Activated effector memory CD4-positive, alpha-beta T cell treated with Interleukin-2 at 50 U/mL for 16 hours (primary cell): ENCODE measurements at places on chromosomes 7 and 10.

- DNase-seq: no peak
Measured at GRCh38 chr10:12819656-12820055, 181.9 kb downstream of the CCDC3 start.

GRCh38 chr10:77236700-77237099, 400.9 kb downstream of the KCNMA1 start:
- DNase-seq: no peak

- no peak for DNase-seq
Measured at GRCh38 chr10:111873041-111873440, 310.5 kb downstream of the GPAM start.

GRCh38 chr10:46283580-46284285, 3.1 kb upstream of the ANTXRL start:
- DNase-seq: no peak

DNA sequence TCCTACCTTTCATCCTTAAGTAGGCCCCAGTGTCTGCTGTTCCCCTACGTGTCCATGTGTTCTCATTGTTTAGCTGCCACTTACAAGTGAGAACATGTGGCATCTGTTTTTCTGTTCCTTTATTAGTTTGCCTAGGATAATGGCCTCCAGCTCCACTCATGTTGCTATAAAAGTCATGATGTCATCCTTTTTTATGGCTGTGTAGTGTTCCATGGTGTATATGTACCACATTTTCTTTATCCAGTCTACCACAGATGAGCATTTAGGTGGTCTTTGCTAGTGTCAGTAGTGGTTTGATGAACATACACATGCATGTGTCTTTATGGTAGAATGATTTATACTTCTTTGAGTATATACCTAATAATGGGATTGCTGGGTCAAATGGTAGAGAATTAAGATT, 146.2 kb upstream of the SLC26A5 start:
- DNase-seq: no peak

DNA sequence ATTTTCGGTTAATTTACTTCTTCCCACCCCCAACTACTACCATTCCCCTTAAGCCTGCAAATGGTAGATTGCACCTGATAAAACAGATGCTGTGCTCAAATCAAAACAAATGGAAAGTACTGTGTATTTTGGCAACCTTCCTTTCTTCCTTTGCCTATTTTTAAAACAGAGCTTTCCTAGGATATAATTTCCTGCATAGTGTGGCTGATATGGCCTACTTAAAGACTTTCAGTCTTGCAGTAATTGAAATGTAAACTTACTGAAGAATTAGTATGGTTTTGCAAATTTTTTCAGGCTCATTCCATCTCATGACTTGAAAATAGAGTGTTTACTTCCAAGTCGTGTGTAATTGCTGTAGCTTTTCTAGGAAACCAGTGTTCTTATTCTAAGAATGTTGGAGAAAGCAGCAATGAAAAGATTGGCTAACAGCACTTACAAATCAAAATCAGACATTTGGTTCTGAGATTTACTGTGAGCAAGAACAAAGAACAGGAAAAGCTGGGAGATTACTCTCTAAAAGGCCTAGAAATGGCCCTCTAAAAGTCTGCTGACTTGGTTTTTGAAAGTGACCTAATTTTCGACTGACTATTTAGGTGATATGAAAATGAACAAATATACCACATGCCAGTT, 52.0 kb downstream of the REEP3 start:
- no peak for DNase-seq

DNA sequence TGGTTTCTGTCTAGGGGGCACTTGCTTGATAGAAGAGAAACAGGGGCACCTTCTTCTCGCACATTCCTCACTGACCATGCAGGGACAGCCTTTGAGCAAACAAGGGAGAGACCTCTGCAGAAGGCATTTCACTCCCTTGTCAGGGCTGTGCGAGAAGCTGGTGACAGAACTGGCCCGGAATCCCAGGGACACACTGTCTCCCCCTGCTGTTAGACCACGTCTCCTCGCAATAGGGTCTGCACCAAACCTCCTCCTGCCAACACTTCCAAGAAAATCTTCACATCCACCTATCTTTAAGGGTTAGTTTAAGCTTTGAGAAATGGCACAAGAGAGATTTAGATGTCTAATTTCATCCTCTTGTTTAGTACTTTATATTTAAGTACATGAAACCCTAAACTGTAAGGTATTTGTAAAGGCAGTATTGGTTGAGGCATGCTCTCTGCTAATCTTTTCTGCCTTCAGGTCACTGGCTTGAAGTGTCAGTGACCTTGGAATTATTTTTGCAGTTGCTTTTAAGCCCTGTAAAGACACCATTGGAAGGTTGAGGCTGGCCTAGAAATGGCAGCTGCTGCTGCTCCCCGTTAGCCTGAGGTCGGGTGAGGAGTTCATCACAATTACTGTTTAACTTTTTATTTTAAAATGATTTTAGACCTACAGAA, 37.0 kb downstream of the RBM20 start:
- no peak for DNase-seq

DNA sequence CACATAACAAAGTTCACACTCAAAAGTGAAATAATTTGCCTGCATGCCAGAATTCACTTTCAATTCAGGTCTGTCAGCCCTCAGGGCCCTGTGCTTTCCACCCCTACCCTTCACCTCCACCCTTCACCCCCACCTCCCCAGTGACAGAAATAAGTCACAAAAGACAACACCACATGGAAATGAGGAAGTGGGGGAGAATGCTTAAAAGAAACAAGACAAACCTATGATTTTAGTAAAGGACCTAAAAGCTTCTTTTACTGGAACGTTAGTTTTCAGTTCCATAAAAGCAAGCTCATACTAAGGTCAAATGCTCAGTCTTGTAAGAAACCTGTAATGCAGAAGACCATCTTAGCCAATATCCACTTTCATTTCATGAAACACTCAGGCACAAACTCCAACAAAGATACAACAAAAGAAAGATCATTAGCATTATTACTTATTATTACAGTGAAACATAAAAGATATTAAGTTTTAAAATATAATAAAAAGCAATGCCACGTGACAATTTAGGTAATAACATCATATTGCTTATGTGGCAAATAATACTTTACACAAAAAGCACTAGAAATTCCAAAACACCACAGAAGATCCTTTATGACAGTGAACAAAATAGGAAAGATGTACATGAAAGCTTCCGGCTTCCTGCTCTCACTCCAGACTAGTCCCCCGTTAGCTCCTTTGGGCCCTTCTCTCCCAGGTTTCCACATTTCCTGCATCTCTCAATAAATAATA, 112.1 kb downstream of the LMBR1 start:
- DNase-seq: no peak

GRCh38 chr7:147513451-147513850, 1077.1 kb upstream of the C7orf33 start:
- DNase-seq: no peak

- DNase-seq: no peak
Measured at GRCh38 chr7:101973130-101973529, 155.7 kb downstream of the CUX1 start.

DNA sequence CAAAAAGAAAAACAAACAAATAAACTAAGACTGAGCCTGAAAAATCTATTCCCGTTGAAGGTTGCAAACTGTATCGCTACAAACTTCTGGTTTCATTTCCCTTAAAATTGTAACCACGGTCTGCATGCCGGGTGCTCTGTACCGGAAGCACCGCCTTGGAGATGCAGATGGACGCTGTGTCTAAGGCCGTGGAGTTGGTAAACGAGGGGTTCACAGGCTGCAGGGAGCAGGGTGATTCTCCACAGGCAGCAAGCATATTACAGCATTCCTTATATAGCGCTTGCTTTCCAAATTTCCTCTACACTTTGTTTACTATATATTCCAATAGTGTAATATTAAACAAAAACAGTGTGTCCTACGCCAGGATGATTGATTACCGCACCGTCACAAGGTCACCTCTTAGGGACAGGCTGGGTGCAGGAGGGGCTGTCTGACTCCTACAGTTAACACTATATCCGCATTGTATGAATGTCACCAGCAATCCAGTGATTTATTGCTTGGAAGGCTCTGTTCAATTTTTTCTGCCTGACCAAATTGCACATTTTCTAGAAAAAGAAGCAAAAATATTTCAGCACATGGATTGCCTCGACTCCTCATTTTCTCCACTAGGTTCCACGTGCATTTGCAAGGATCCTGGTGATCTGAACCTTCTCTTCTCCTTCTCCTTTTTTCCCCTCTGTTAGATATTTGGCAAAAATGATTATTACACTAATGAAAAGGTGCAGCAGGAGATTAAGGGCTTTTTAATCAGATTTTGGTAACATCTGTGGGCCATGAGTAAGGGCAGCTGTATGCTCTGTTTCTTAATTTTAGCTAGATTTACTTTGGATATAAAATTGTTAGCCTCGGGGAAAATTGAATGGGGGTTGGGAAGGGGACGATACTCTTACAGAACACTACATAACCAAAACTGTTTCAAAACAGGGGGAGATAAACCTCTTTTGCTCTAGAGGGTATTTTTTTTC, 325.8 kb upstream of the MGMT start:
- DNase-seq: no peak

- no peak for DNase-seq
Measured at GRCh38 chr10:51272555-51272954, 198.3 kb downstream of the PRKG1 start.

DNA sequence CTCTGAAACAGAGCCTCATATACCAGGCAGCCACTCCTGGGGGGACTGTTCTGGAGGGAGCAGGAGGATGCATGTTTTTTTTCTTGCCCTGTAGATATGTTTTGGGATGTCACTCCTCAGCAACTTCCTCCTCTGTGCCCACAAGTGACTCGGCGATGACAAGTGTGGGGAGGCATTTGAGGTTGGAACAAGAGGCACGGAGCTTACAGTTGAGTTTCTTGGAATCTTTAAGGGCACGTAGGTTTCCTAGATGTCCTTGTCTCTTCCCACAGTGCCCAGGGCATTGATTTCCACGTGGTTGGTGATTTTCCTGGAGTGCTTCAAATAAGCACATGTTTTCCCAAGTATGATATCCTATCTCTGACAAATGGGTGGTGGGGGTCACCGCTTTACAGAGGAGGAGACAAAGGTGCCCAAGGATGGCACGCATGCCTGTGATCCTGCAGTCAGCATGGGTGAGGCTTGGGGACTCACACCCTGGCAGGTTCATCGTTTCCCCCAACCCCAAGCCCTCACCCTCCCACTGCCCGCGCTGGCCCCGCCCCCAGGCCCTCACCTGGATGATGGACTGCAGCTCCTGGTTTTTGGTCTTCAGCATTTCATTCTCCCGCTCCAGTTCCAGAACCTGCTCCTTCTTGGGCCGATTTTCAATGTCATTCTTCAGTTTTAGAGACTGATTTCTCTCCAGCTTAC, 95.2 kb upstream of the GNA12 start:
- no peak for DNase-seq

GRCh38 chr10:119377451-119377957, 165.0 kb downstream of the RGS10 start:
- no peak for DNase-seq

GRCh38 chr10:26386781-26387180, 51.4 kb upstream of the APBB1IP start:
- no peak for DNase-seq

GRCh38 chr7:87225696-87226095, 6.2 kb upstream of the TMEM243 start:
- DNase-seq: no peak

DNA sequence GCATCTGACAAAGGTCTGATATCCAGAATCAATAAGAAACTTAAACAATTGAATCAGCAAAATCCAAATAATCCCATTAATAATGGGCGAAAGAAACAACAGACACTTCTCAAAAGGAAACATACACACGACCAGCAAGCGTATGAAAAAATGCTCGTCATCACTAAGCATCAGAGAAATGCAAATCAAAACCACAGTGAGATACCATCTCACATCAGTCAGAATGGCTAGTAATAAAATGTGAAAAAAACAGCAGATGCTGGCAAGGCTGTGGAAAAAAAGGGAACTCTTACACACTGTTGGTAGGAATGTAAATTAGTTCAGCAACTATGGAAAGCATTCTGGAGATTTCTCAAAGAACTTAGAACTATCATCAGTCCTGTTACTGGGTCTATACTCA, 496.7 kb downstream of the SH2D4B start:
- DNase-seq: no peak

DNA sequence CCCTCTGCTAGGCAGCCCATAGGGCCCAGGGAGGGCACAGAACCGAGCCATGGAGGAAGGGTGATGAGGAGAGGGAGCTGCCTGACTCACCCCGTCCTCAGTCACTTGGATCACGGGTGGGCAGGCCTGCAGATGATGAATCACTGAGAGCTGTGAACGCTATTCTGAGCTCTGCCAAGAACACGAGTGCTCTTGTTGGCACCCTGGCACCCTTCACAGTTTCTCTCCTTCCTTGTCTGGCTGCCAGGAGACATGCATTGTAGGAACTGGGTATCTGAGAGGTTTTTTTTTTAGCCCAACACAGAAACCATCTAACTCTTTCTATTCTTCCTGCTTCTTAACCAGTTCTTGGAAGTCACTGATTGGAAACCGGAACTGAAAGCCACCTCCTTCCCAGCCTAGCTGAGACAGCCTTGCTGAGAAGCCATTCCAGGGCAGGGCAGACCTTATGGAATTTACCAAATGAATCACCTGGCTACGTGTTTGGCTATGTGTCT, 82.1 kb downstream of the SLC37A3 start:
- no peak for DNase-seq

DNA sequence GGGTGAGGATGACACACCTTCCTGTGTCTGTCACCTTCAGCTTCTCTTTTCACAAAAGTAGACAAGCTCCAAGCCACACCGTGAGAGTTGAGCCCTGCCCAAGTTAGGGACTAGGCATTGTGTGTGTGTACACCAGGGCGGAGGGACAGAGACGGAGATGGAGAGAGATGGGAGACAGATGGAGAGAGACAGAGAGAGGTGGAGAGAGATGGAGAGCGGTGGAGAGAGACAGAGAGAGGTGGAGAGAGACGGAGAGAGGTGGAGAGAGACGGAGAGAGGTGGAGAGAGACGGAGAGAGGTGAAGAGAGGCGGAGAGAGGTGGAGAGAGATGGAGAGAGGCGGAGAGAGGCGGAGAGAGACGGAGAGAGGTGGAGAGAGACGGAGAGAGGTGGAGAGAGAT, 207.0 kb downstream of the DNAJB6 start:
- DNase-seq: no peak

- DNase-seq: no peak
Measured at GRCh38 chr7:116271963-116272886, 61.9 kb downstream of the TES start.

- no peak for DNase-seq
Measured at GRCh38 chr7:17009007-17009719, 127.4 kb upstream of the AGR3 start.

- DNase-seq: no peak
Measured at GRCh38 chr10:87761892-87762291, 56.1 kb downstream of the ATAD1 start.

GRCh38 chr7:1053002-1053411, 8.7 kb downstream of the GPR146 start:
- no peak for DNase-seq

- DNase-seq: no peak
Measured at GRCh38 chr10:70078937-70079336, 26.3 kb downstream of the MACROH2A2 start.
